CMK (cell line): ENCODE measurements at places on chromosomes 1 and 21.

GRCh38 chr1:32105338-32105737 lies 2.5 kb upstream of the KPNA6 start:
- DNase-seq: no peak

GRCh38 chr1:178566187-178566586 lies 53.3 kb downstream of the TEX35 start:
- DNase-seq: no peak

DNA sequence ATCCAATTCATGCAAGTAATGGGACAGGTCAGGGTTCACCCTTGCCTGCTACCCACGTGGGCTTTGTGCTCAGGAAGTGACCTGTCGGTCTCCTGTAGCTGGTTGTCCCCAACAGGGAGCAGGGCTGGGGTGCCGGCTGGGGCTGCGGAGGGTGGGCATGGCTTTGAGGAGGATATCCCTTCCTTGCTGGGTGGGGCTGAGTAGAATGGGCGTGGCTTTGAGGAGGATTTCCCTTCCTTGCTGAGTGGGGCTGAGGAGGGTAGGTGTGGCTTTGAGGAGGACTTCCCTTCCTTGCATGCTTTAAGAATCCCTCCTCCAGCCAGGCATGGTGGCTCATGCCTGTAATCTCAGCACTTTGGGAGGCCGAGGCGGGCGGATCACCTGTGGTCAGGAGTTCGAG lies 151.3 kb downstream of the CLIC6 start:
- no peak for DNase-seq

DNA sequence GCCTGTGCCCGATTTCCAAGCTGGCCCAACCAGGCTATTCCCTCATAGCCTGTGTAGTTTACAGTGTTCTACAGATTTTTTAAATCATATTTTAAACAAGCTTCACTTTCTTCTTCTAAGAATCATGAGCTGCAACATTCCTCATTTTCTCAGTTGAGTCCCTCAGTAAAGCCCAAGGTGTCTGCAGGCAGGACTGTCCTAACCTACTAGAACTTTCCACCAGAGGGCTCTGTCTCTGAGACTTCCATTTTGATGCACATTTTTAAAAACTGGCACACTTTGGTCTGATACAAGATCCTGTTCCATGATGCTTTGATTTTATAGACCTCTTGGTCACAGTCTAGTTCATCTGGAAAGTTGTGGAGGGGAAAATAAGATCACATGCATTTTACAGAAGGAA lies 21.6 kb upstream of the SLAMF6 start:
- no peak for DNase-seq

GRCh38 chr1:161226759-161227158 lies 899 bp downstream of the TOMM40L start:
- DNase-seq: no peak

DNA sequence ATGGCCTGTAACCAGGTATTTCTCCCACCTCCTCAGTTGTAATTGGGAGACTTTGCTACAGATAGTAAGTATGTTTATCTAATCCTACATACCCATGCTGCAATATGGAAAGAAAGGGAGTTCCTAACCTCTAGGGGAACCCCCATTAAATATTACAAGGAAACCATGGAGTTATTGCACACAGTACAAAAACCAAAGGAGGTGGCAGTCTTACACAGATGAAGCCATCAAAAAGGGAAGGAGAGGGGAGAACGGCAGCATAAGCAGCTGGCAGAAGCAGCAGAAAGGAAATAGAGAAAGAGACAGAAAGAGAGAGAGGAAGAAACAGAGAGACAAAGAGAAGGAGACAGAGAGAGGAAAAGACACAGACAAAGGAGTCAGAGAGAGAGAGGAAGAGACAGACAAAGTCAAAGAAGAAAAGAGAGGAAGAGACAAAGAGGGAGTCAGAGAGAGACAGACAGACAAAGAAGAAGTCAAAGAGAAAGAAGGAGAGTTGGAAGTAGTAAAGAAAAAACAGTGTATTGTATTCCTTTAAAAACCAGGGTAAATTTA lies 142.9 kb downstream of the FASLG start:
- DNase-seq: no peak

GRCh38 chr1:109805486-109806165 lies 41.9 kb upstream of the EPS8L3 start:
- DNase-seq: no peak

DNA sequence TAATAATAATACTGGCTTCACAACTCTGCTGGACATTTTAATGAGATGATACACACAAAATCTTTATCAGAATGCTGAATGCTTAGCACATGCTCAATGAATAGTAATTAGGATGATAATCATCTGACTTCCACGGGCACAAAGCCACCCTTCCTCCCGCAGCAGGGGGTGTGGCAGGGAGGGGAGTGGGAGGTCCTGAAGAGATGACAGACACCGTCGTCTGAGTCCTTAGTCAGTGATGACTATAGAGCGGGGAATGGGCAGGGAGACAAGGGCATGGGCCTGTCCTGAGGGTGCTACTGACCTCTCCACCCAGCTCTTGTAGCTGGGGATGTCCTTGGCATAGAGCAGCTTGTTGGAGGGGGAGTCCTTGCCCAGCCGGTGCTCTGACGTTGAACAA lies 117.6 kb upstream of the CD34 start:
- no peak for DNase-seq
